Natural killer cell treated with Interleukin-12 subunit alpha and Interleukin-12 subunit beta and Interleukin-15 and Interleukin-18, amount 100 ng/mL, for 72 hours (primary cell): ENCODE measurements at places on chromosomes 11 and 22.

- H3K27ac ChIP-seq = no peak overlapping the region
- no peak for DNase-seq
- H3K4me3 ChIP-seq = no peak overlapping the region
Measured at GRCh38 chr11:83521647-83522596, 235.8 kb upstream of the CCDC90B start.

DNA sequence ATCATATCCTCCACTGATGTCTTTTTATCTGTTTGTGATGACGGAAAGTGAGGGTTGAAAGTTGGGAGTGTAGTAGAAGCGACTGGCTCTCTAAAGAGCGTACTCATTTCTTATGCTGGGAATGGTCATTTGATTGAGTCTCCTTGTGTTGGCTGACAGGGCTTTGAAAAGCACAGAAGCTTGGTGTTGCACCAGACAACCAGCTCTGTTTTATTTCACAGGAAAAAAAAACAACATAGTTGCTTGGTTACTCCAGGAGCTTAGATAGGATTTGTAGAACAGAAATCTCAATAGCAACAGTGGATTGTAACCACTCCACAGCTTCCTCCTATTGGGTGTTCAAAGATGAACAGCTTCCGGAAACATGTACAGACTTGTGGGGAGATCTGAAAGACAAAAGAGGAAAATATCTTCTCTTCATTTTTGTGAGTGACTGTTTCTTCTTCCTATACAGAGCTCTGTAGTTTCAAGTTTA, 2.7 kb downstream of the RBM14 start:
- H3K27ac ChIP-seq = peak overlapping the region; percentile 99
- peaks cover 26% of the 10 kb centered on the region for H3K36me3 ChIP-seq
- DNase-seq = no peak
- H3K4me1 ChIP-seq = peaks cover 60% of the 10 kb centered on the region
- H3K4me3 ChIP-seq = peak overlapping the region; percentile 96

DNA sequence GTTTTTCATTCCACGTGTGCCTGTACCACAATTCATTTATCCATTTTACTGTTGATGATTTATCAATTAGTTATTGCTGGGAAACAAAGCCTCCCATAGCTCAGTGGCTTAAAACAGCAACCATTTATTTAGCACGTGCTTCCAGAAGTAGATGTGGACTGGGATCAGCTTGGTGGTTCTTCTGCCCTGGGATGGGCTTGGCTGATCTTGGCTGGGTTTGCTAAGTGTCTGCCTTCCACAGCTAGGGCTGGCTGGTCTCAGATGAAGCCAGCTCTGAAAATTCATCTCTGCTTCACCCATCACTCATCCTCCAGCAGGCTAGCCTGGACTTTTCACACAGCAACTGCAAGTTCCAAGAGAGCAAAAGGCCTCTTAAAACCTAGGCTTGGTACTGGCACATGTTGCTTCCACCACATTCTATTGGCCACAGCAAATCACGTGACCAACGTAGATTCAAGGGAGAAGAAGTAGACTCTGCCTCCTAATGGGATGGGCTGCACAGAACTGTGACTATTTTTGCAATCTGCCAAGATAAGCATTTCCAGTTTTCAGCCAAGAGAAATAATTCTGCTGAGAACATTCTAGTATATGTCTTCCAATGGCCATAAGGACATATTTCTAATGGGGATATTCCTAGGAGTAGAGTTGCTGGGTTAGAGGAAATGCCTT, 124.9 kb downstream of the MN1 start:
- no peaks in the 10 kb centered on the region for H3K4me1 ChIP-seq
- H3K27me3 ChIP-seq = peaks cover 6% of the 10 kb centered on the region
- H3K27ac ChIP-seq = no peak overlapping the region
- H3K4me3 ChIP-seq = no peak overlapping the region
- no peak for DNase-seq

DNA sequence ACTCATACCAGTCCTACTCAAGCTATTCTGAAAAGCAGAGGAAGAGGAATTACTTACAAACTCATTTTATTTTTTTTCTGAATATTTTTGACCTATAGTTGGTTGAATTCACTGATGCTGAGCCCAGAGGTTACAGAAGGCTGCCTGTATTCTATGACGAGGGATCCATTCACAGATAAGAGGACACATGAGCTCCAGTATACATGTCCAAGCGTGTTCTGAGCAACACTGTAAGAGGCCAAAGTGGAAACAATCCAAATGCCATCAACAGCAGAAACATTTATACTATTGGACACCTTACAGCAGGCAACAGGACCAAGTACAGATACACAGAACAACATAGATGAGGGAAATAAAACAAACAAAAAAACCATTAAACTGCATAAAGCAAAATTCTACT, 10.3 kb downstream of the KDM4E start:
- H3K4me1 ChIP-seq = no peaks in the 10 kb centered on the region
- no peak overlapping the region for H3K27ac ChIP-seq
- no peaks in the 10 kb centered on the region for H3K36me3 ChIP-seq
- no peak for DNase-seq

DNA sequence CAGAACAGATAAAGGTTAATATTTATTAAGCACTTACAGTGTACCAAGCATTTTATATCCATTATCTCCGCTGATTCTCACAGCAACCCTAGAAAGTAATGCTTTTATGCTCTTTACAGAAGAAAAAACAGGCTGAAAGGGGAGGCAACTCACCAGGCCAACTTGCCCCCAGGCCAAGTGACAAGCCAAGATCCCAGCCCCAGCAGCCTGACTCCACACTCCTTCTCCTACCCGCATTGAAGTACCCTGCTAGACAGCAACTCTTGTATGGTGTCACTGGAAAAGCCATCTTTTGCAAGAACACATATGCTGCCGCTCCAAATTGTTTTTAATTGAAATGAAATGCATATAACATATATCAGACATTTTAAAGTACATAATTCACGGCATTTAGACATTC, 25.6 kb downstream of the SMCO4 start:
- DNase-seq = no peak
- H3K36me3 ChIP-seq = no peaks in the 10 kb centered on the region
- H3K4me3 ChIP-seq = no peak overlapping the region
- no peak overlapping the region for H3K27ac ChIP-seq
- H3K27me3 ChIP-seq = no peaks in the 10 kb centered on the region

GRCh38 chr11:94129512-94130297, 1.1 kb downstream of the PANX1 start:
- H3K4me3 ChIP-seq = no peak overlapping the region
- H3K27me3 ChIP-seq = no peaks in the 10 kb centered on the region
- peaks cover 28% of the 10 kb centered on the region for H3K4me1 ChIP-seq

- no peaks in the 10 kb centered on the region for H3K36me3 ChIP-seq
- no peaks in the 10 kb centered on the region for H3K27me3 ChIP-seq
- H3K27ac ChIP-seq = no peak overlapping the region
Measured at GRCh38 chr11:27570542-27570941, 64.0 kb upstream of the LIN7C start.

- peaks cover 14% of the 10 kb centered on the region for H3K27me3 ChIP-seq
- H3K36me3 ChIP-seq = no peaks in the 10 kb centered on the region
- H3K4me1 ChIP-seq = no peaks in the 10 kb centered on the region
- DNase-seq = no peak
Measured at GRCh38 chr11:107689317-107690202, 22.3 kb downstream of the SLN start.

- peaks cover 25% of the 10 kb centered on the region for H3K4me1 ChIP-seq
- H3K4me3 ChIP-seq = peak overlapping the region; percentile 8
- DNase-seq = peak; percentile 80
- H3K27me3 ChIP-seq = no peaks in the 10 kb centered on the region
Measured at GRCh38 chr11:86632499-86633269, 39.7 kb downstream of the ME3 start.

DNA sequence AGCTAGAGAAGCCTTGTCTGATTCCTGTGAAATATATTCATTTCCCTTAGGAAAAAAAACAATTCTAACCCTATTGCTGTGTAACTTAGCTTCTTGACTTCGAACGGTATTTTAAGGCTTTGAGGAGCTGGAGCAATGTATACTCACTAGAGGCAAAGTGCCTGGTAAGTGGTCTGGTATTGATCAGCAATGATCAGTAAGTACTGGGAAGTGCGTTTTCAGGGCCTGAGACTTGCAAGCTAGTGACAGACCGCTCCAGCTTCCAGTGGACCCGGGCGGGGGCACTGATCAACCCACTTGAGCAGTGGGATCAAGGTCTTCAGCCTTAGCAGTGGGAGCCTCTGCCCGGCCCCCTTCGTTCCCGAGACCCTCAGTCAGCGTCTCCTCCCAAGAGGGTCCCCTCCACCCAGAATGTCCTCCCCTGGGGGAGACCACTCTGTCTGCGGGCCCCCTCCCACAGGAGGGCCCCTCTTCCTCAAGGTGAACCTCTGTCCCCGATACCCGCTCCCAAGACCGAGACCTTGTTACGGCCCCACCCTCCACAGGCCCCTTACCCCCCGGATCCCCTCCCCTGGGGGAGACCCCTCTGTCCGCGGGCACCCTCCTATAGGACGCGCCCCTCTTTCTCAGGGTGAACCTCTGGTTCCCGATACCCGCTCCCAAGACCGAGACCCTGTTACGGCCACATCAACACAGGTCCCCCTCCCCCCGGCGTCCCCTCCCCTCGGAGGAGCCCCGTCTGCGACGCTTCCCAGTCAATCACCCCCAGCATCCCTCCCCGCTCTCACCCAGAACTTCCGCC, 452 bp upstream of the ATXN10 start:
- peaks cover 7% of the 10 kb centered on the region for H3K27me3 ChIP-seq
- no peaks in the 10 kb centered on the region for H3K36me3 ChIP-seq
- no peak for DNase-seq
- H3K4me1 ChIP-seq = peaks cover 28% of the 10 kb centered on the region

- H3K4me1 ChIP-seq = no peaks in the 10 kb centered on the region
- no peak for DNase-seq
- no peak overlapping the region for H3K27ac ChIP-seq
- H3K4me3 ChIP-seq = no peak overlapping the region
- peaks cover 36% of the 10 kb centered on the region for H3K27me3 ChIP-seq
Measured at GRCh38 chr11:20261526-20261925, 101.3 kb upstream of the DBX1 start.
